ENCODE measurements at places on chromosomes 7 and 10.

GRCh38 chr10:59382831-59383295 is 20.5 kb upstream of the FAM13C start:
- no peak for DNase-seq

DNA sequence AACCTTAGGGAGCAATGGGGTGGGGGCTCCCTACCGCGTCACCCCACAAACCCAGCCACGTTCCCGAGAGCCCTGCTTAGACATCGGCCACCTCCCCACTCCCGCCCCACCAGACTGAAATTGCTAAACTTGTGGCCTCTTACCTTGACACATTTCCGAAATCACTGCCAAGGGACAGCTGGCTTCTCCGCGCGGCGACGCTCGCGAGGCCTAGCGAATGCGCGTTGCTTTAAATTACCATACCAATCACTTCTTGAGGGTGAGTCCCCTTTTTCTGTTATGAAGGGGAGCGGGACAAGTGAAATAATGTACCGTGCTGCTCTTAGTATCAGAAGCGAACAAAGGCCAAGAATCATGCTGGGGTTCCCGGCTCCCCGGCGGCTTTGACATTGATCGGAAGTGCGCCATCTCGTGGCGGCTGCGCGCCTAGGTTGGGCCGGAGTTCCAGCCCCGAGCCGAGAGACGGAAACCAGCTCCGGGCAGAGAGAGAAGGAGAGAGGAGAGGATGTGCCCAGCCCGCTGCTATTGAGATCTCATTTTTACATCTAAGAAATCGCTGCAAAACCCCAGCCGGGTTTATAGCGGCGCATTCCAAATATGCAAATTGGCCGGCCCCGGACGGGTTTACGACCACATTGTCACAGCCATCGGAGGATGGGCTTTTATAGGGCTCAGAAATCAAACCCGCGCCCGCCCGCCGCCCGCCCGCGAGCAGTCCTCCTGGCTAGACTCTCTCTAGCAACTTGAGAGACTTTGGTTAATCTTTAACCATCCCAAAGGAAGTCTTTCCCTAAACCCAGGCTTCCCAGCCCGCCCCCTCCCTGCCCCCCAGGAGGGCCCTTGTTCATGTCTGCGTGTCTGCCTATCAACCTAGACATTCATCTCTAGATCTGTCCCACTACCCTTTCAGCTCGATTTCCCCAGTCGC is 5.3 kb downstream of the HOXA11 start:
- no peak for DNase-seq

- DNase-seq = no peak
These were observed 22.6 kb downstream of the UNCX start for GRCh38 chr7:1255080-1255816.

DNA sequence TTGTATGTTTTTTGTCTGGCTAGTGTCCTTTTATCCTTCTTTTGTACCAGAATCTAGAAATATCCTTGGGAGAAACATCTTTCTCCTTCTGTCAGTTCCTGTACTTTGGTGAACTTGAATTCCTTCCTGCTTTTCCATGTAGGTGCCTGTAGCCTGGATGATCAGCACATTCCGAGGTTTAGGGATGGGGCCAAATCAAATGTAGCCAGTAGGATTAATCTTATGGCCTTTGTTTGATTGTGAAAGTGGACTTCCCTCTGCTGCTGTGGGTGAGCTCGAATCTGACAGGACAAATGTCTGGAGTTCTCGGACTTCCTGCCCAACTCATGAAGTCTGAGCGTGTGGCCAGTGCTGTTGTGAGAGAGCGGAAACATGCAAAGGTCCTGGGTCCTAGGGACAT is 33.2 kb upstream of the NAMPT start:
- DNase-seq = no peak

- no peak for DNase-seq
These were observed 13.8 kb upstream of the ZCCHC24 start for GRCh38 chr10:79459243-79459642.

DNA sequence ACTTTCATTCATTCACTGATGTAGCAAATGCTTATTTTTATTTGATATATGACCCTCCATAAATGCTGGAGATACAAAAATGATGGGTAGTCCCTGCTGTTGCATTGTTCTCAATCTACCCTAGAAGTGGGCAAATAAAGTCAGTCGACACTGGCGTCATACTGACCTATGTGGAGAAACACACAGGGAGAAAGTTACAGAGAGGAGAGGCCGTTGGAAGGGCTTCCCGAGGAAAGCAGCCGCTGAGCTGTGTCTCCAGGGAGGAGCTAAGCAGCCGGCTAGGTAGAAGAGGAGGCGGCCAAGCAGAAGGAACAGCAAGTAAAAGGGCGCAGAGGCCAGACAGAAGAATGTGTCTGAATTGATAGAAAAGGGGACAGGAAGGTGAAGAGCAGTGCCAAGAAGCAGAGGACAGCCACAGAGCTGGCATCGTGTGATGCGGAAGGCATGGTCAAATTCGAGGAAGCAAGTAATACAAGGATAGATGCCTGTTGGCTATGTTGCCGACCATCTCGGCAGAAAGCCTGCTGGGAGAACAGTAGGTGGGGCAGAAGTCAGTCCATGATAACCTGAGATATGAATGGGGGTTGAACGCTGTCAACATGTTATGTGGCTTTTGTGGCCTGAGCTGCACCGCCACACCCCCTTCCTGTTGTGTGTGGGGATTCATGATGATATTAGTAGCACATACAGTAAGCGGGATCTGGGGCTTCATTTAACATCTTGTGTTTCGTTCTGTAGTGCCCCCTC is 25.9 kb downstream of the ST8SIA6 start:
- no peak for DNase-seq

DNA sequence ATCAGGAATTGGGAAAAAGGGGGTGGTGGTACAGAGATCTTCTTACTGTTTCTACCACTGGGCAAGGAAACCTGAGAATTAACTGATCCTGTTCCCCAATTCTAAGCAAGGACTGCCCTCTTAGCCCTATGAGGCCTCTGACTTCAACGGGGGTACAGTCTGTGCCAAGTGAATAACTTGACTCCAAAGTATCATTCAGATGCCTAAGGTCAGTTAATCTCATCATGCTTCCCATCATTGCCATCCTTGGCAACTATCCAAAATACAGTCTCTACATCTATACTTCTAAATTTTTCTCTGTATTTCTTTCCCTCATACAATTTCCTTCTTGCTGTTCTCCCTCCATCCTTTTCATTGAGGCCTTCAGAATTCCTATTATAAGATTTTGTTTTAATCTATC is 10.5 kb downstream of the PPP3CB start:
- no peak for DNase-seq

- DNase-seq = no peak
These were observed 232.7 kb downstream of the LRMDA start for GRCh38 chr10:75663947-75664664.

DNA sequence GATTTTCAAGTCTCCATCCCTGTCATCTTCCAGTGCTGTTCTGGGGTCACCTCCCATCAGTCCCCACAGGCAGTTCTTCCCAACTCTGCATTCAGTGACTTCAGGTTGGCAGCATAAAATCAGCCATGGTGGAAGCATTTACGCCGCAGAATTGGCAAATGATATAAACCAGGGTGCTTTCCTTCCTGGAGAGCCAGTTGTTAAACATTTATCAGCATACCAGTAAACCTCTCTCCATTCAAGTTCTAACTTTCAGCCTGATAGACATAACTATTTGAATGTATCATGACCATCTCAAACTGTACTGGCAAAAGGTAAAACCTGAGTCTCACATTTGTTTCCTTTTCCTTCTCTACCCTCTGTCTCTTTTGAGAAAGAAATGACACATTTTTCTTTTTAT is 69.7 kb upstream of the ITPRID1 start:
- DNase-seq = no peak

GRCh38 chr10:59240582-59241183 is 64.2 kb downstream of the PHYHIPL start:
- DNase-seq = no peak

DNA sequence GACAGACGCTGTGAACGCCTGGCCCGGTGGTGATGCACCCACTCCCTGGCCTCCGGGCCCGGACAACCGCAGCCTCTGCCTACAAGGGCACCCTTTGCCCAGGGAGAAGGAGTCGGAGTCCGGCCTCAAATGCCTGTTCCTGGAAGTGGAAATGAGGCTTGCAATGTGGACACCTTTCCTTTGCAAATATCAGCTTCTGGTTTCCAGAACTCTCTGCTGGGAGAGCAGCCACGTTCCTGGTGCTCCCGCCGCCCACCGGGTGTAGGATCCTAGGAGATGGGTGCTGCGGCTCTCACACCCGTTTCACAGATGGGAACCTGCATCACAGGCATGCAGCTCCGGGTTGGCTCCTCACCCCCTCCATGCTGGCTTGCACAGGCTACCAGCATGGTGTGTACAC is 2.9 kb downstream of the FOXL3 start:
- DNase-seq = no peak

GRCh38 chr10:47277352-47278151 is 22.4 kb upstream of the GDF10 start:
- DNase-seq = no peak

DNA sequence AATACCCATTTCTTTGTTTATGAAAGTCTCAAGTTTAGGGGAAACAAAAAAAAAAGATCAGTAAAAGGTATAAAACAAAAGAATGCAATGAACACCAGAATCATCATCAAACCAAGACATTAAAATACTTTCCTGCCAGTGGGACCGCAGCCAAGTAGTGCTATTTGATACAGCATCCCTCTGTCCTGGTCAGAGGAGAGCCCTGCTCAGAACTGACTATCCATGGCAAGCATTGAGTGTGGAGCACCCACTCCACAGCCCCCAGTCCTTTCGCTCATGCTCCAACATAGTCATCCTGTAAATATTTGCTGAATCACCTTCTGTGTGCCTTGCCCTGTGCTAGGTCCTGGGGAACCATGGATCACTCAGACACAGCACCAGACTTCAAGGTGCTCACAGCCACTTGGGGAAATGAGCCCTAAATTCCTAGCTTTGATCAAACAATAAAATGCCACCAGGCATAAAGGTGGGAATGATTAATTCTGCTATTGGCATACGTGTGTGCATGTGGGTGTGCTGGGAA is 213.6 kb upstream of the TBX20 start:
- DNase-seq = no peak

- DNase-seq = no peak
These were observed 128.2 kb upstream of the CHST15 start for GRCh38 chr10:124221356-124222317.

DNA sequence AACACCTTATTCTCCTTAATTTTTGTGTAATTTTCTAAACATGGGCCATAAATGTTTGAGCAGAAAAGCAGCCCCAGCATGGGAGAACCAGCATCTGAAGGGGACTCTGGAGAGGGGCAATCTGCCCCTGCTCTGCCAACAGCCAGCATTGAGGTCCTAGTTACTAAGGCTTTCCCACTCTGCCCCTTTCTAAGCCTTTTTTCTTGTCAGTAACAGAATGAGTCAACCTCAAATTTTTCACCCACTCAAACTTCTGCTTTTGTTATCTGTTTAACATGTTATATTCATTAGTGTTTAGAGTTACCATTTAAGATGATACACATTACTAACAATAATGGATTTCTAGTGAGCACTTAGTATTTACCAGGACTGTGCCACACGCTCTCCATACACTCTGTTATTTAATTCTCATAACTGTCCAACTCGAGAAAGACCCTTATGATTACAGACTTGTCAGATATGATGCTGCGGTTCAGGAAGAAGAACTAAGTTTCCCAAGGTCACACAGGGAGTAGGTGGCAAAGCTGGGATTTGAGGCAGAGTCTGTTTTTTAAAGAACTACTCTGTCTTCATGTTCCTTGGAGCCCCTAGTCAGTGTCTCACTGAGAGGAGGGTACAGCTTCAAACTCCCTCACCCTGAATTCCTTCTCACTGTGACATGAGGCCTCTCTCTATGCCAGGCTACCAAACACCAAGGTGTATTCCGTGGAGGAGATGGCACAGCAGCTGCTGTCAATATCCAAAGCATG is 19.9 kb upstream of the GPAM start:
- no peak for DNase-seq

- DNase-seq = no peak
These were observed at the start of gene TARP for GRCh38 chr7:38273286-38273995. Gene TARP, minus strand, starts transcription at chr7:38273636.

DNA sequence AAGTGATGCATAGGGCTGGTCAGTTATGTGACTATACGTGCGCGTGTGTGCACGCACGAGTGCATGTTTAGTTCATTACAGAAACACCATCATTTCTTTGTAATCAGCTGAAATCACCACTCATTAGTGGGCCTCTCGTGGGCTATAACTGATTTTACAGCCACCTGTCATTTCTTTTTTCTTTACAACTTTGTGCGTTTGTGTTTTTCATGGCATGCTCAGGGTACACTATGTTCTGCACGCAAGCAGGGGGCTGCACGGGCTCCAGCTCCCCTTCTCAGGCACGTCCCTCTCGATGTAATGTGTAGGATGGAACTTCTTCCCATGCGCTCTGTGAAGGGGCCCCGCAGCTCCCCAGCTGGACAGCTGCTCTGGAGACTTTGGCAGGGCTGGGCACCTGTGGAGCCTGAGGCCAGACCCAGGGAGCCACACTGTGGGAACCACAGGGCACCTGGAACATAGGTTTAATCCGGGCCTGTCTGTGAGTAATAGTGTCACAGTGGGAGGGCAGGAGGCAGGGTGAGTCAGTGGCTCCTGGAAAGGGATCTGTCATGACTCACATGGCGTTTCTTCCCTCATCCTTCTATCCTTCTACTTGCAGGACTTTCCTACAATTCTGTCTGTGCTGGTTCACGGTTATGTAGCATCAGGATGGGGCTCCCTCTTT is 4.9 kb downstream of the GCK start:
- DNase-seq = no peak

- no peak for DNase-seq
These were observed 224.1 kb downstream of the DNAJB6 start for GRCh38 chr7:157560710-157561522.

- DNase-seq = no peak
These were observed 39.5 kb upstream of the FOXK1 start for GRCh38 chr7:4642468-4643203.

DNA sequence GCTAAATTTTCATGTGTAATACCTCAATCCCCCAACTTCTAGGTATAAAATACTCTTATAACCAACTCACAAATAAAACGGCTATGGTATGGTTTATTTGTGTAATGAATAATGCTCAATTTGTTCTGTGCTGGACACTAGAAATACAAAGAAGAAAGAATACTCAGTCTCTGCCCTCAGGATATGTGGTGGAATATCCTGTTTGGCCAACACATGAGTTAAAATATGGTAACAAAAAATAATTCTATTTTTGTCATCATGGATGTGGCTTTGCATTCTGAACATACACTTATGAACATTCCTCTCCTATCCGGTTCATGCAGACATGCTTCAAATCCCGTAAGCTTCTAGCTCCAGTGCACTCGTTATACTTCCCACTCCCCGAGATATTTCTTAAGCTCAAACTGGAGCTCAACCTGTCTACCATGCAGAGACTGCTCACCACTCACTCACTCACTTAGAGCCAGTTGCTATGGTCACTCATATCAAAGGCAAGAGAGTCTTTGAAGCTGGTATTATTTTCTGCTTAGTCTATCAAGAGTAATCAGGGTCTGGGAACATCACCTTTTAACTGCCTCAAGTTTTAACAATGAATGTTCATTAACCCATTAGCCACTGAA is 53.8 kb upstream of the SLC16A12 start:
- DNase-seq = no peak

GRCh38 chr10:93566435-93567276 is at the start of gene FFAR4:
Gene FFAR4, plus strand, starts transcription at chr10:93566665. Its CDS starts 56 bp downstream, at chr10:93566721.
- no peak for DNase-seq

- DNase-seq = no peak
These were observed 70.9 kb downstream of the TFPI2 start for GRCh38 chr7:93819699-93820098.

Data from iPS DF 19.7 (cell line).